ENCODE measurements at places on chromosomes 5 and 9. TPM values are rescaled to one million over a fixed set of nuclear protein-coding genes. Genes with fewer than 3 reads are reported as not detected.

TXNDC8 gene
- not detected for total RNA-seq

TMEM232 gene
- 1.4 TPM for total RNA-seq

DNA sequence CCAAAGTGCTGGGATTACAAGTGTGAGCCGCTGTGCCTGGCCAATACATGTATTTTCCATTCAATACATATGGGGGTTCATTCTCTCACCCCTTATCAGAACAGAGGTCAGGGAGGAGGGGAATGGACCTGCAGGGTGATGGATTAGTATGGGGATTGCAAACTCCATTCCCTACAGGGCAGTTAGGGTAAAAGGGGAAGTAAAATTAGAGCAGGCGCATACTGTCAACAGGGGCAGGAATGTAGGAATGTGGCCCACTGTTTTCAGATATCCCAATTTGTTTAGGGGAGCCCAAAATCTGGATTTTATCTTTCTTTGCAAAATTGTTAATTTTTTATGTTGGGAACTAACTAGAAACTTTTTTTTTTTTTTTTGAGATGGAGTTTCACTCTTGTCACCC, 46.4 kb upstream of the SLC44A1 start:
- DNase-seq: no peak

DNA sequence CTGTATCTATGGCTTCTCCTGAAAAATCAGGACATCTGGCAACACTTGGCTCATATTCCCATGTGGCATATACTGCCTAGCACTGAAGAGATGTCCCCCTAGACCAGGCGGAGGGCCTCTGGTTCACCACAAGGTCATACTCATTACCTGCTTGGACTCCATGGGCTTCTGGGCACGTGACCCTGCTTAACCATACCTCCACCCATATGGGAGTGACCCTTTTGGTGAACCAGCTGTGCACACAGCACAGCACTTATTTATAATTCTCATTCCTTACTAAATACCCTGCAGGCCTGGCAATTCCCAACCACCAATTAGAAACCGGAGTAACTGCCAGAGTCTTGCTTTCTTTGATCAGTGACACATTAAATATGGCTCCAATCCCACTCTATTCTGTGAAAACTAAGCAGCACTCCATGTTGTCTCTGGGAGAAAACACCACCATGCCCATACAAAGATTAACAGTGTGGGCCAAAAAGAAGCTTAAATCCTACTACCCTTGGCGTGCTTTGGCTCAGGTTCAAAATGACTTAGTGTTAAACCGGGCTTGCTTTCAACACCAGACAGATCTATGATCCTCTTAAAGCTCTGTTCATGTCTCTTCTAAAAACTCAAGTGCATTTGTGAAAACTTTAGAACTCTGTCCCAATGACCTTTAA, 57.7 kb downstream of the MTMR12 start:
- DNase-seq: no peak

GRCh38 chr9:137314561-137315560, 12.8 kb upstream of the NRARP start:
- DNase-seq: peak; percentile 17

GRCh38 chr5:159907689-159908590, 8.3 kb upstream of the ADRA1B start:
- no peak for DNase-seq

- peak; percentile 83 for DNase-seq
Measured at GRCh38 chr5:151758430-151759241, at the start of gene ATOX1. Gene ATOX1 (minus strand): TSS chr5:151758631. CDS start chr5:151758551, 80 bp downstream.
